ENCODE measurements at places on chromosomes 2 and 18.
A peak's percentile ranks its signal among the peaks of the same experiment; 100 is the strongest.

- no peak for DNase-seq
These were observed 26.4 kb upstream of the MSTN start for GRCh38 chr2:190088917-190089316.

DNA sequence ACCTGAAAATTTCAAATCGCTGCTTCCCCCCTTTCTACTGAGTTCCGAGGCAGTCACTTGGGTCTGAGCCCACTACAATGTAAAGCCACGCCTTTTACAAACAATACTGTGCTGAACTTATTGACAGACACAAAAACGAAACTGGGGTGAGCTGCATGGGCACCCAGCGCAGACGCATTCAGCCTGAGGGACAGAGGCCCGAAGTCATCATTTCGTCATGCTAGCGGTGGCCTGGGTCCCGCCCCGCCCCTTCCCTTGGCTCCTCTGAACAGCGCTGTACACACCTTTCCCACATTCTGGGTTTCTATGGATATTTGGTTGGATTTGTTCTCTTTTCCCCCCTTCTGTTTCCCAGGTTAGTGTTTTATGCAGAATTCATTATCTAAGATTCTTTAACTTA is 71.7 kb downstream of the EIPR1 start:
- no peak for DNase-seq

- DNase-seq = no peak
These were observed 49.7 kb upstream of the ODC1 start for GRCh38 chr2:10497797-10498251.

- no peak for DNase-seq
These were observed 15.3 kb upstream of the RIT2 start for GRCh38 chr18:43130716-43131260.

GRCh38 chr2:147553775-147554271 is 291.0 kb upstream of the ACVR2A start:
- no peak for DNase-seq

DNA sequence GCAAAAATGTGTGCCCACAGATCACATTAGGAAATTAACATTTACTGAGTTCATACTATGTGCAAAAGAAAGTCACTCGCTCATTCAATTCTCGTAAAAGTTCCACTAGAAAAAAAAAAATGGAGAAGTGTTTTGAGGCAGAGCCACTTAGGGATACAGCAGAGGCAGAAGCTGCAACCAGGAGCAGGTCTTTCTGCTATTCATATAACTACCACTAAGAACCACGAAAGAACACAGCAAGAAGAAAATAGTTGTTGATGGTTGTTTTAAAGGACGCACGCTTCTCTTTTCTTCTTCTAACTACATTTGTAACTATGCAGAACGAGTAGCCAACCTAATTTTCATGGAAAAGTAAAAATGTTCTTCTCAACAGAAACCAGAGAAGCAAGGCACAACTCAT is 45.0 kb downstream of the ROCK2 start:
- DNase-seq = no peak

GRCh38 chr2:231263118-231263831 is 64.8 kb downstream of the ARMC9 start:
- DNase-seq = no peak

GRCh38 chr2:183113630-183114029 is 10.6 kb upstream of the NUP35 start:
- DNase-seq = no peak

GRCh38 chr2:196528486-196529223 is 110.9 kb upstream of the CCDC150 start:
- no peak for DNase-seq

DNA sequence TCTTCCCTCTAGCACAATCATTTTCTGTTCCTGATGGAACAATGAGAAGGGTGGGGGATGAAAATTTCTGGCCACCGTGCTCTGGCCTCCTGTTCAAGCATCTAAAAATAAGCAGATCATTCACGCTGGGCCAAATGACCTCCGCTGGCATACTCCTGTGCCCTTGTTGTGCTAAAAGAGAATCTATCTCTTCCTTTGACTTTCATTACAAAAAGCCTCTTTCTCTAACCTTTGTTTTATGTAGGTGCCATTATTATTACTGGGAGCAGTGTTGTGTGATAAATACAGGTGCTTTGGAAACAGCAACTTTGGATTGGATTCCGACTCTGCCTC is 44.6 kb upstream of the B3GNT2 start:
- DNase-seq = no peak

GRCh38 chr2:25266399-25266798 is 75.3 kb downstream of the DNMT3A start:
- no peak for DNase-seq

- peak; percentile 45 for DNase-seq
These were observed 33.2 kb upstream of the NAB1 start for GRCh38 chr2:190615555-190616200.

DNA sequence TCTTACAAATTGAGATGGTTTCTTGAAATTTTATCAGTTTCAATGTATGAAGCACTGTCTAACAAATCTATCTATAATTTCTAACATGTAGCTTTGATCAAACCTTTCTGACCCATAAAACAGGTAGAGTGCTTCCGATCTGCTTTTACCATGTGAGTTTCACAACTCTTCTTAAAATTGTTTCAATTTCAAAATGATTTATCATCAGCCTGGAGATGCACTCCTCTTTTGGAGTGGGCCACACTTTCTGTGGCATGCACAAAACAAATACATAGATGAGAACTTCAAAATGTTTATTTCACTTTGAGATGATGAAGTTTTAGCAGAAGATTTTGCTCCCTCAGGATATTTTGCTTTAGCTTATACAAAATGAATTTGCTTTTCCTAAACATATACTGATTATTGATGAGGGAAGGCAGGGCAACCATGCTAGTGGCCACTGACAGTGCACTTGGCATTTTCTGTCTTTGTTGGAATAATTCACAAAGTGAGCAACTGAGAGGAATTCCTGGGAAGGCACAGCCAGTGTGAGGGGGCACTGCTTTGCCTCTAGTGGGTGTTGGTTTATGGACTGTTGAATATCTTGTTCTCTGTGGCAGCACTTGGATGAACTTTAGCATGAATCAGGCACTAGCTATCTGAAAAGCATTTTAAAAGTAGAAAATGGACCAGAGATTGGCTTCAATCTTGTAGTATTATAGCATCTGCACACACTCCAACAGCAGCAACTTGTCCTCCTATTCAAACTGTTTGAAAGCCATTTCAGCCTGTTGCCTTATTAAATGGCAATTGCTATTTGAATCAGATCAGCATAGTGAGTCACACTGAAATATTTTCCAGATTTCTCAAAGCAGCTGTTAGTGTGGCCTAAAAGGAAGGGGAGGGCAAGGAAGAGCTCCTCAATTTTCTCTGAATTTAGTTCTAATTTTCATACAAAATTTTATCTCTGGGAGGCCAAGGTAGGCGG is 193.2 kb downstream of the CCDC85A start:
- no peak for DNase-seq

GRCh38 chr18:6374340-6374739 is 40.4 kb downstream of the L3MBTL4 start:
- no peak for DNase-seq

DNA sequence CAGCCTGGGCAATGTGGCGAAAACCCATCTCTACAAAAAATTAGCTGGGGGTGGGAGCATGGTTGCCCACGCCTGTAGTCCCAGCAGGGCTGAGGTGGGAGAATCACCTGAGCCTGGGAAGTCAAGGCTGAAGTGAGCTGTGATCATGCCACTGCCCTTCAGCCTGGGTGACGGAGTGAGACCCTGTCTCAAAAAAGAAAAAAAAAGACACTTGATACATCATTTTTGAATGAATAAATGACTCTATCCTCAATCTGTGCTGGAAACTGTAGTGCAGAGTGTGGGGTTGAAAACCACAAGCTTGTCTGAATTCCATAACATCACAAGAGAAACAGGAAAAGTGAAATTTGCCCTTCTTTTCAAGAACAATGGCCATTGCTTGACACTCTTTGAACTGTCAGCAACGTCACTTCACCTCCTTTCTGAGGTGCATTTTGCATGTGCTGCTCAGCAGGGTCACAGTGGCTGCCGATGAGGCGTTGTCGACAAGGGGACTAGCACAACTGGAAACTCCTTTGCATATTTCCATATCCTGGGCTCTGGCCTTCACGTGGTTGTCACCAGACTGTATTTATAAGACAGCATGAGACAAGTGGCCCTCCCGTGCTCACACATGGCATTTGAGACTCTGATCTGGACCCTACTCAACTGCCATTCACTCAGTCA is 54.2 kb downstream of the DDX1 start:
- no peak for DNase-seq

GRCh38 chr18:50973367-50974126 is 5.7 kb downstream of the ELAC1 start:
- DNase-seq = no peak

DNA sequence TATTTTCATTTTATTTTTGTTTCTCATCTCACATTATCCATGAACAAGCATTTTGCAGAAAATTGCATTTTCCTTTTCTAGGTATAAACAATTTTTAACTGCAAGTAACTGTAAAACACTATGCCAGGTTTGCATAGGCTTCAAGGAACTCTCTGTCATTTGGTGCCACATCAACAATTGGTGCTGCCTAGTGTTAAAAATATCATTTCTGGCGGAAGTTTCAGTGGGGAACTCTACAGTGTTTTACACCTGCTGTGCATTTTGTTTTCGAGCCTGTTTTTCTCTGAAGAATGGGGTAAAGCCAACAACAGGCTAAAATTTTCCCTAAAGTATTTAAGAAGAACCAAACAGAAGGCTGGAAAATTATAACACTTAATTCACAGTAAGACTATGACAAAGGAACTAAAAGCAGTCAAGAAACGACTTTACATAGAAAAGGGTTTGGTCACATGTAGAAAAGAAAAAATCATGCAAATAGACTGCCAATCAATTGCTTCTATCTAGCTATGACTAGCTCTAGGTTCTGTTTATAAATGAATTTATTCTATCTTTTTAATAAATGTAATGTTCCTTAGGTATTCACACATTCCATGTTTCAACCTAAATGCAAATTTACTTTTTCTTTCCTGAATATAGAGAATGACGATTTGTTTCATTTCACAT is 21.4 kb upstream of the FRZB start:
- no peak for DNase-seq

DNA sequence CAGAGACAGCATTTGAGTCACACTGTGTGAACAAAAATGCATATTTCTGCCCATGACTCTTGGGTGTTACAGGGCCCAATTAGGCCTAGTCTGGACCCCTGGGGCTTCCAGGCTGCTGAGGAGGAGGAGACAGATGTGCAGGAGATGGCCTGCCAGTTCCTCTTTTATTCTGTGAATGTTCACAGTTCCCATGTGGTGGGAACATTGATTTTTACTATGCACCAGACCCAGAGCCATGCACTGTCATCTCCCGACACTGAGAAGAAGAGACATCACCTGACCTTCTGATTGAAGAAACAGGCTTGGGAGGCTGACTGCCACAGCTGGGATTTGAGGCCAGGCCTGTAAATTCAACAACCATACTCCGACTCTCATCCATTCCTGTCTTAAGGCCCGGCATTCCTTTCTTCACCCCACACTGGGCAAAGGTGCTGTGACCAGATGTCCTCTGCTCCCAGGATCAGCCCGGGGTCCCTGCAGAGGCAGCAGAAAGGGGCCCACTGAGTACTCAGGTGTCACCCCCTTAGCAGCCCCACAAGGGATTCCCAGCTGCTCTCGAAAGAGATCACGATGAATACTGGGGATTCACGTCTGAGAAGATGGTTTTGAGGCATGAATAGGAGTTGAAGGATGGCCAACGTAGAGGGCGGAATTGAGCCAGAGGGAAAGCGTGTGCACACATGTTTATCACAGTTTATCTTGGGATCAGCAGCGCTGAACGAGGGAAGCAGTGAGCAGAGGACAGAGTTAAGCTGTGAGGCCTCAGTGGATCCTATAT is 3.6 kb upstream of the TFCP2L1 start:
- DNase-seq = no peak

- DNase-seq = no peak
These were observed 10.0 kb downstream of the TCF4 start for GRCh38 chr18:55577812-55578539.

GRCh38 chr2:43136011-43136799 is 90.2 kb downstream of the ZFP36L2 start:
- no peak for DNase-seq

DNA sequence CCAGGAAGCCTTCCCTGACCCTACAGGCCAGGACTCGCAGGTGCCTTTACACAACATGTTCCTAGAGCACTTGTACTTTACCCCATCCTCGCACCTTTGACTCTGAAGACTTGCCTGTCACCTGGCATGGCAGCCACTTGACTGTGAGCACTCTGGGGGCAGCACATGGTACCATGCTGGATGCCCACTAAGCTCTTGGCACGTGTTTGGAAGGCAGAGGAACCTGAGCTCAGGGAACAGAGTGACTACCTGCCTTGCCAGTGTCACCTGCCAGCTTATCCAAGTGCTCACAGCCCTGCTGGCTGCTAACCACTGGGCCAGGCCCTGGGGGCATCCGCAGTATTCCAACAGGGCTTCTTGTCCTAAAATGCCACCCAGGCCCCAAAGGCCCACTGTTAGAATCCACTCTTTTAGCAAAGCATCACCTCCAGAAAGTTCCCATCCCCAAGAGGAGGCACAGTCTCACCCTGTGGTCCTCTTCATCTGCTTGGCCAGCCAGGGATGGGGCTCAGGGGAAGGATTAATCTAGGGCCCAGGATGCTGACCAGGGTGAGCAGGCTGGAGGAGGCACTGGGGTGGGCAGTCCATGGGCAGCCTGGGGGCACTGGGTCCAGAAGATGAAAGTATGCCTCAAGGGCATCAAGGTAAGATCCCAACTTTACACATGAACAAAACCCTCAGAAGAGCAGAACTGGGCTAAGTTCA is 57.0 kb downstream of the ZBTB7C start:
- no peak for DNase-seq

GRCh38 chr2:237617587-237617982 is 9.8 kb upstream of the LRRFIP1 start:
- no peak for DNase-seq

- DNase-seq = no peak
These were observed 110.2 kb downstream of the CDK15 start for GRCh38 chr2:201916565-201916964.

DNA sequence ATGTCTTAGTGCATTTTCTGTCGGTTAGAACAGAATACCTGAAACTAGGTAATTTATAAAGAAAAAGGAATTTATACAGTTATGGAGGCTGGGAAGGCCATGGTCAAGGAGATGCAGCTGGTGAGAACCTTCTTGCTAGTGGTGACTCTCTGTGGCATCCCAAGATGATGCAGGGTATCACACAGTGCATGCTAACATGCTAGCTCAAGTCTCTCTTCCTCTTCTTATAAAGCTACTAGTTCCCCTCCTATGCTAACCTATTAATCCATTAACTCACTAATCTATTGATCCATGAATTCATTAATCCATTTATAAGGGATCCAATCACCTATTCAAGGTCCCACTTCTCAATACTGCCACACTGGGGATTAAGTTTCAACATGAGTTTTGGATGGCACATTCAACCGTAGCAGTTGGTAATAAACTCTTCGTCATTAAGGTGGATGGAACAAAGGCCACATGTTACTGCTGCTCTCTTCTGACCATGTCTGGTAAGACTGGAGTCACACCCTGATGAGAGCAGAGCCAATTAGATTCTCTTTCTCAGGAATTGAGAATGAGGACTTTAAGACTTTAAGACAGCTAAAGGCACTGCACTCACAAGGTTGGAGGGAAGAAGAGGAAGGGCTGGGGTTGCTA is 211.6 kb upstream of the SMAD7 start:
- no peak for DNase-seq

GRCh38 chr2:192060161-192060560 is 134.6 kb downstream of the TMEFF2 start:
- DNase-seq = no peak

GRCh38 chr2:65386344-65386743 is 46.1 kb downstream of the SPRED2 start:
- no peak for DNase-seq

- DNase-seq = no peak
These were observed 626.8 kb upstream of the ZEB2 start for GRCh38 chr2:145146691-145147090.

- no peak for DNase-seq
These were observed 85.7 kb downstream of the PAX3 start for GRCh38 chr2:222213049-222213448.

All from iPS DF 19.7 (cell line).